NCI-H510A (cell line): ENCODE measurements at places on chromosomes 7 and 10.

DNA sequence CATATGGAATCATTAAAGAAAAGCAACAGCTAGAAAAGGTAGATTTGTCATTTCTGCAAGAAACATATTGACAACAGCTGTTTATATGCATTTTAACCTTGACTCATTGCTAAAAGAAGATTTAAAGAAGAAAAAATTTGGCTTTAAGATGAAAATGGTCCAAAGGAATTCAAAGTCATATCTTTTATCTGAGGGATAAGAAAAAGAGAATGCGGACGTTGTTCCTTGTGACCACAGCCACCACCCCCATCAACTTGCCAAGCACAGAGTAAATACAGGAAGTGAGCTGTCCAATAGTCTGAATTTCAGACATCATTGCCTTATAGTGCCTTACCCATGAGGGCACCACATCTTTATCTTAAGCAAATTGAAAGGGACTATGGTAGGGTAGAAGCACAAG lies 7.3 kb upstream of the CRPPA start:
- no peak for DNase-seq

GRCh38 chr10:52314822-52315552 lies 906 bp downstream of the DKK1 start:
- DNase-seq: no peak

GRCh38 chr10:64113792-64114191 lies 592.6 kb downstream of the REEP3 start:
- DNase-seq: no peak

GRCh38 chr7:2471396-2471795 lies 4.8 kb downstream of the GRIFIN start:
- DNase-seq: peak; percentile 94

DNA sequence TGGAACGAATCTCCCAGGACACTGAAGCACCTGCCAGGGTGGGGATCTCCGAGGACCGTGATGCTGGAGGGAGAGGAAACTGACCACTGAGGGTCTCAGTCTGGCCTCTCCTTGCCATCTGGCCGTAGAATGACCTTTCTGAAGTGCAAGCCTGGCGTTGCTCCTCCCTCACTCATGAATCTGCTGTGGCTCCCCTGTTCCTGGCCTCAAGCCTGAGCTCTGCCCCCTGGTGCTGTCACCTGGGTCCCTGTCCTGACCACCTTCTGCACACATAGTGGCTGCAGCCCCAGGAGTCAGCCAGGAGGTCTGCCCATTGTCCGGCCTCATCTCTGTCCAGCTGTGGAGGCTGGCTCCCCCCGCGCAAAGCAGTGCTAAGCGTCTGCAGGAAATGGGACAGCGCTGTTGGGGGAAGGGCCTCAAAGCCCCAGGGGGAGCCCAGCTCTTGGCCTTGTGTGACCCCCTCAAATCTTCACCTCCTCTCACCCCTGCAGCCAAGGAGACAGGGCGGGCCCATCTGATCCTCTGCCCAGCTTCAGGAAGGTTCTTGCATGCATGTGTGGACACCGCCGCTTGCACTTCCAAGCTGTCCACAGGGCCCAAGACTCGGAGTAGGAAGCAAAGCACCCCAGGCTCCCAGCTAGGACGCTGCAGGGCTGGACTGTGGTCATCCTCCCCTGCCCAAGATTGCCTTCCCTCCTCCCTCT lies 65.7 kb downstream of the MYL10 start:
- no peak for DNase-seq

DNA sequence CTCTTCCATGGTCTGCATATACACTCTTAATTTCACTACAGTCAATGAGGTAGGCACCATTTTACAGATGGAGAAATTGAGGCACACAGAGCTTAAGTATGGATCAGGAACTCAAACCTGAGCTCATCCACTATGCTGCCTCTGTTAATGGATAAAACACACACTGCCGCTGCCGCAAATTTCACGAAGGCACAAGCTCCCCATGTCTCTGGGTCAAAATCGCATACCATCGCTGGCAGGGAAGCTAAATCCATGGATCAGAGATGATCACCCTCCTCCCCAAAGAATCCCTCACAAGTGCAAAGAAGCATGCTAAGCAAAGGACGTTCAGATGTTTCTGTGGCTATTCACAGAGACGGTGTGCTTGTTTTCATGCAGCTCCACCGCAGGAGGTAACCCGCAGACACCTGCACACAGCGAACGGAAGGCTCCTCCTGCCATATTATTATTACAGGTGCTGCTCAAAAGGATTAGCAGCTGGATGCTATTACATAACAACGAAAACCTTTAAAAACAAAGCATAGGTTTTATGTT lies 109.3 kb downstream of the UBE2H start:
- peak; percentile 64 for DNase-seq

- DNase-seq: no peak
Observed at GRCh38 chr10:54869022-54869421, 68.0 kb upstream of the PCDH15 start.

DNA sequence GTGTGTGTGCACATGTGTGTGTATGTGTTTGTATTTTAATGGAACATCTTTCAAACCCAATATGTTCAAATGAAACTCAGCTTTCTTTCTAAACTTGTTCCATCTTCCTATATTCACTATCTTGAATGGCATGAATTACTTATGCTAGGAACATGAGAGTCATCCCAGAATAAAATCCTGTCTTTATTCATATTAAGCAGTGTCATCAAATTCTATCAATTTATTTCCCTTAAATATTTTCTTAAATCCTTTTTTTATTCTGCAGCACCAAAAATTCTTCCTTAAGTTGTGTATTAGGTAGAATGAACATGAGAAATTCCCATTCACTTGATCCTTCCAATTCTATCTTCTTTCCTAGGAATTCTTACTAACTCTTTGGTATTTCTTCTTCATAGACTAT lies 146.6 kb upstream of the PCDH15 start:
- DNase-seq: no peak

GRCh38 chr7:98687111-98687751 lies 70.1 kb downstream of the NPTX2 start:
- DNase-seq: no peak

DNA sequence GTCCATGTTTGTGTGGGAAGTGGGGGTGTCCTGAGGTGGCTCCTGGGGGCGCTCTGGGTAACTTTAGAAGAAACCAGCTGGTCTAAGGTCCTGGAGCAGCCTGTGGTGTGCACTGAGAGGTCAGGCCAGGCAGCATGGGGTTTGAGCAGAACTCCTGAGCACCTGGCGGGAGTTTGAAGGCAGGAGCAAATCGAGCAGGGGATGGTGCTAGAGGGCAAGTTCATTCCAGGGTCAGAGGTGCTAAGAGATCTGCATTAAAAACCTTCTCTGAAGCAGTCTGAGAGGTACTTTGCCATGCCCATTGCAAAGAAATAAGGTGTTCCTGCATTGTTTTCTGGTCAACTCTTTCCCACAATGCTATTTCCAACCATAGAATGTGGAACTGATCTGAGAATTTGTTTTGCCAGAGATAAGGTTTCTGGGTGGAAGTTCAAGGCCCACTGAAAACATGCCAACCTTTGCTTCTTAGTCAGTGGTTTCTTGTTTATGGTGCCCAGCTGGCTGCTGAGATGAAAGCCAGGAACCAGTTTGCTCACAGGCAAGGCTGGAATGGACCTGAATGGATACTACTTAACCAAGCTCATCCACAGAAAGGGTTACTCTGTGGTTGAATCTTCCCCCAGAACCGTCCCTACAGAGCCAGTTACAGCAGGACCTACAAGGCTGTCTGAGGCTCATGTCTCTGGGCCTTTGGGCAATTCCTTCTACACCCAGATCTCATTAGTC lies 136.3 kb upstream of the TMEM72 start:
- DNase-seq: no peak

DNA sequence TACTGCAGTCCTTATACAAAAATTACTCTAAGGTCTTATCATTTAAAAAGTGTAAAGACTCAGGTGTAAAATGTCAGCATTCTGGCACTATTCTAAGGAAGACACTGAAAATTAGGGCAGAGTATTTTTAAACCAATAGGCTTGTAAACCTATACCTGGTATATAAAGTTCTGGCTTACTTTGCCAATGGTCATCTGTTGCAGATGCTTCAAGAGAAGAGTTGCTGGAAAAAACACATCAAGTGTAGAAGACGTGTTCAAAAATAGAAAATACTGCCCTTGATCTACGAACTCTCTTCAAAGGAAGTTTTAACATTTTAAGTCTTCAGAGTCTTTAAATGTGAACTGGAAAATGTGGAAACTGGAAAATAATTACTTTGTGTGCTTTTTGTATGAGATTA lies 23.9 kb downstream of the NT5C3A start:
- no peak for DNase-seq

- DNase-seq: no peak
Observed at GRCh38 chr10:112421731-112422130, 25.0 kb downstream of the ZDHHC6 start.

GRCh38 chr10:11326241-11326640 lies 285.2 kb downstream of the USP6NL start:
- DNase-seq: no peak

DNA sequence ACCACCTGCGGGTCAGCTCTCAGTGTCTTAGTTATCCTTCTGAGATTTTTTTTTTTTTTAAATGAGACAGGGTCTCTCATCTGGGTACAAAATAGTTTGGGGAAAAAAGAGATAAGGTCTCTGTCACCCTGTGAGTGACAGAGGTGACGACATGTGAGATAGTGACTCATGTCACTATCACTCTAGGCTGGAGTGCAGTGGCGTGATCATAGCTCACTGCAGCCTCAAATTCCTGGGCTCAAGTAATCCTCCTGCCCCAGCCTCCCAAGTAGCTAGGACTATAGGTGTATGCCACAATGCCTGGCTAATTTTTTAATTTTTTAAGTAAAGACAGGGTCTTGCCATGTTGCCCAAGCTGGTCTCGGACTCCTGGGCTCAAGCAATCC lies 10.4 kb downstream of the BLVRA start:
- no peak for DNase-seq

DNA sequence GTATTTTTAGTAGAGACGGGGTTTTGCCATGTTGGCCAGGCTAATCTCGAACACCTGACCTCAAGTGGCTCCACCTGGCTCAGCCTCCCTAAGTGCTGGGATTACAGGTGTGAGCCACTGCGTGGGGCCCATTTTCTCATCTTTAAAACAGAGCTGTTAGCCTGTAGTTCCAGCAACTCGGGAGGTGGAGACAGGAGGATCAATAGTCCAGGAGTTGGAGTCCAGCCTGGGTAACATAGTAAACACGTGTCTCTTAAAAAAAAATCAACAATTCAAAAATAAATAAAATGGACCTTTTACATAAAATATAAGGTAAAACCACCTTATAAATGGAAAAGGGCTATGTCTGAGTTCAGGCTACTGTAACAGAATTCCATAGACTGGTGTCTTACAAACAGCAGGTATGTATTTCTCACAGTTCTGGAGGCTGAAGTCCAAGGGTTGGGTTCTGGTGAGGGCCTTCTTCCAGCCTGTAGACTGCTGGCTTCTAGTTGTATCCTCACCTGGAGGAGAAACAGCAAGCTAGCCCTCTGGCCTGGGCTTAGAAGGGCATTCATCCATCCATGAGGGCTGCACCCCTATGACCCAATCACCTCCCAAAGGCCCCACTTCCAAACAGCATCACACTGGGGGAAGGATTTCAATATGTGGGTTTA lies 7.0 kb upstream of the PVRIG start:
- DNase-seq: no peak

DNA sequence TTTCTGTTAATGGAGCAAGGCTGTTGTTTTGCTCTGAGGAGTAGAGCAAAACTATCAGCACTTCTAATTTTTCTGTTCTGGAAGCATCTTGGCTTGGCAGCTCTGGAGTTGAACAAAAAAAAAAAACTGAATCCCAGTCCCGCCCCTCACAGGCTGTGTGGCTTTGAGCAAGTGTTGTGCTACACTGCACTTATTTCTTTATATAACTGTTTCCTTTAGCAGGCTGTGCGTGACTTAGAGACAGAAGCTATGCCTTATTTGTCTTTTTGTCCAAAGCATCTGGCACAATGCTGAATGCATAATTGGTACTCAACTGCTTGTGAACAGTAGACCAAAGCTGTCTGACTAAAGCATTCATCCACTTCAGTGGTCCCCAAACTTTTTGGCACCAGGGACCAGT lies 96.1 kb downstream of the AMPH start:
- DNase-seq: no peak

- DNase-seq: no peak
Observed at GRCh38 chr10:46231087-46231486, 55.7 kb upstream of the ANTXRL start.

DNA sequence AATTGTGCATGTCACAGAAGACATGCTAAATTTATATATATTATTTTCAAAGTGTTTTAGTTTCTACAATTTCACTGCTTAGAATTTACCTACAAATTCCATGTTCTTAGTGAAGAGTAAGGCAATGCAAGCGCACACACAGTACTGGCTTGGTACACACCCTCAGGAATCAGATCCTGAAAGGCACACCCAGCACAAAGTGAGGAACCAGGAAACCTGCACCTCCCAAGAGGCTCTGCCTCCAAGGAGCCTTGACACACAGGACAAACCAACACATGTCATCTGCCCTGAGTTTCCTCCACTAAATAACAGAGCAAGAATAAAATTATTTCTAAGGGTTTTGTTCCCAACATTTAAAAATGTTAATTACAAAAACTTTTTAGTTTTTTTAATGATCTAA lies 156.2 kb downstream of the PARD3 start:
- DNase-seq: no peak

DNA sequence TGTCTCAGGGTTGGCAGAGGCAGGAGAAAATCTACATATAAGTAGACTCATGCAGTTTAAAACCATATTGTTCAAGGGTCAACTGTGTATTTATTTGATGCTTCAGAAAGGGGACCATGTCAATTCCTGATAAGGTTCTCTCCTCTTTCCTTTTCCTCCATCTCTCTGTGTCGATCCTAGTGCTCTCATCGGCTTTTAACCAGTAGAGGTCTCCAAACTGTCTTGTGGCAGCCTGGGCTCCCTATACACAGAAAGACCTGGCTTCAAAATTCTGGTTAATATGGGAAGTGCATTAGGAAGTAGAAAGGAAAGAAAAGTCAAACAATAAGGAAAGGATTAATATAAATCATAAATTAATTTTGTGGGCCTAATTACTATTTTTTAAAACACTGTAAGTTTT lies 304.4 kb upstream of the C7orf33 start:
- no peak for DNase-seq

- DNase-seq: no peak
Observed at GRCh38 chr10:132607961-132608495, 70.4 kb downstream of the INPP5A start.

GRCh38 chr7:11436773-11437524 lies 395.0 kb downstream of the THSD7A start:
- DNase-seq: no peak

DNA sequence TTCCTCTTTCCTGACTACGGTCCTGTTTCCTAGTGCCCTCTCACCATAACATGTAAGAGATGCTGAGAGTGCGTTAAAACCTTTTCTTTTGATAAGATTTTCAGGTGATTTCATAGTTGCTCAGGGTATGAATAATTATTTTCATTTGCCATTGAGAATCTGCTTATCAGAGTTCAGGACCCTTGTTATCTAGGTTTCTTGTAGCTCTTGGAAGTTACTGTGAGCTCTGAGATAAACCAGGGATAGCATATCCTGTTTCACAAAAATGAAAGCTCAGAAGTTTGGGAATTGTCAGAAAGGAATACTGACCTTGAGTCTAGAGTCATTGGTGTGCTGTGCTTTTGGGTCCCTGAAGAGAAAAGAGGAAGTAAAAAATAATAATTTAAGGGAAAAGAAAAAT lies 76.8 kb upstream of the PRKG1 start:
- no peak for DNase-seq

- no peak for DNase-seq
Observed at GRCh38 chr7:98315318-98315993, 34.0 kb downstream of the BRI3 start.

- peak; percentile 73 for DNase-seq
Observed at GRCh38 chr7:13990319-13990983, 985 bp upstream of the ETV1 start.
